Natural killer cell (primary cell): ENCODE measurements at places on chromosomes 6 and 20.

DNA sequence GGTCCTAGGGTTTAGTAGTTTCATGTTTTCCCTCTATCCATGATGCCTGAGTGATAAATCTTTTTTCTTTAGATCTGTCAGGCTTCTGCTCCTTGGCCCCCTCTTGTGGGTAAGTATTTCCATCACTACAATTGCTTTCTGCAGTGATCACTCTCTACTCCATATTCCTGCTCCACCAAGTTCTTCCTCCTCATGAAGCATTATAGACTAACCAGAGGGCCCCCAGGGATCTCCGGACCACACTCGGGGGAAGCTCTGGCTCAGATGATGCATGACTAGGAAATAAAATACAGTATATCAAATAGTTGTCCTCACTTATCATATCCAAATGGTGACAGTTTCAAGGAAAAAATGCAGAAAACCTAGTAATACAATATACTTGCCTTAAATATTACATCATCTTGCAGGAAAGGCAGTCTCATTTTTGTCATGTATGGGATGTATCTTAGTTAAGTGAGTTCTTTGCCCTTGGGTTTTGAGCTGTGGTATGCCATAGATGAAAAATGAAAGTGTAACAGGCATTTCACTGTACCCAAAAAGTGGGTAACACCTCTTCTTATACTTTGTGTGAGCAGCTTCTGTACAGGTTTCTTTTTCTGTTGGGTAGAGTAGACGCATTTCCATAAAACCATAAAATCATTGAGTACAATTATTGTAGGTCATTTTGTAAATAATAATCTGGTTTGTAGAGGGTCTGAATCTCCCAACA is 200.9 kb upstream of the EYA4 start:
- no peak for DNase-seq

GRCh38 chr20:7977709-7978108 is 37.5 kb upstream of the HAO1 start:
- no peak for DNase-seq

- DNase-seq, result no peak
These were observed 64.9 kb upstream of the ARHGAP18 start for GRCh38 chr6:129774697-129775447.

DNA sequence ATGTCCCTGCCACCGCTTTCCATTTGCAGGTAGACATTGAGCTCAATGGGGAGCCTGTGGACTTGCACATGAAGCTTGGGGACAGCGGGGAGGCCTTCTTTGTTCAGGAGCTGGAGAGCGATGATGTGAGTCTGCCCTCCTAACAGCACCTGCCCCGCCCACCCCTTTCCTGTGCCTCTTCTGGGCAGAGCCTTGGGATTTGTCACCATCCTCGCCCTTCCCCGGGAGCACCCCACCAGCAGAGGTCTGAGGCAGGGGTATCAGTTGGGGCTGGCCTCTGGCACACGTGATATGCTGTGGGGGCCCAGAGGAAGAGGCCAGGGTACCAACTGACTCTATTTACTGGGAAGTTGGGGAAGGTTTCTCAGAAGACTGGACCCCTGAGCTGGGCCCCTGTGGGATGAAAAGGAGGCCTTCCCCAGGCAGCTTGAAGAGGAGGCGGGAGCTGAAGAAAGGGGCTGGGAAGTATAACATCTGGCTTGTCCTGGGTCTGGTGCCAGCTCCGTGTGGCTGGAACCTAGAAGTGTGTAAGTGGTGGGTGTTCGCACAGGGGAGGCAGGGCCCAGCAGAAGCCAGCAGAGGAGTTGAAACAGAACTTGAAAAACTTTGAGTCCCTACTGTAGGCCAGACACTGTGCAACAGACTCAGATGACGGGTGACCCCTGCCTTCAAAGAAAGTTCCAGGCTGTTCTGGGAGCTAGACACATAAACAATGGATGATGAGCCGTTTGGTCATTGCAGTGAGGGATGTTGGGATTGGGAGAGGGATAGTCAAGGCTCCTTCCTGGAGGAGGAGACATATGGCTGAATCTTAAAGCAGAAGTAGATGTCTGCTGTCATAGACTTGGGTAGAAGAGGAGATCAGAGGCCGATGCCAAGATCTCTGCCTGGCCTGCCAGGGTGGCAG is 7.2 kb downstream of the LPIN3 start:
- no peak for DNase-seq

DNA sequence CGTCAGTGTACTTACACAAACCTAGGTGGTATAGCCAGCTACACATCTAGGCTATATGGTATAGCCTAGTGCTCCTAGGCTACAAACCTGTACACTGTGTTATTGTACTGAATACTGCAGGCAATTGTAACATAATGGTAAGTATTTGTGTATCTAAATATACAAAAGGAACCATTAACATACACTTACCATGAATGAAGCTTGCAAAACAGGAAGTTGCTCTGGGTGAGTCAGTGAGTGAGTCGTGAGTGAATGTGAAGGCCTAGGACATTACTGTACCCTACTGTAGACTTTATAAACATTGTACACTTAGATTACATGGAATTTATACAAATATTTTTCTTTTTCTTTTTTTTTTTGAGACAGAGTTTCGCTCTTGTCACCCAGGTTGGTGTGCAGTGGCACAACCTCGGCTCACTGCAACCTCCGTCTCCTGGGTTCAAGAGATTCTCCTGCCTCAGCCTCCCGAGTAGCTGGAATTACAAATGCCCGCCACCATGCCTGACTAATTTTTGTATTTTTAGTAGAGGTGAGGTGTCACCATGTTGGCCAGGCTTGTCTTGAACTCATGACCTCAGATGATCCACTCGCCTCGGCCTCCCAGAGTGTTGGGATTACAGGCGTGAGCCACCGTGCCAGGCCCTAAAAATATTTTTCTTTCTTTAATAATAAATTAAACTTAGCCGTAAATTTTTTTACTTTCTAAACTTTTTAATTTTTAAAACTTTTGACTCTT is 15.4 kb upstream of the KIAA1755 start:
- DNase-seq, result no peak
